A673 (cell line): ENCODE measurements at places on chromosomes 11 and 22.

- DNase-seq, result no peak
Observed at GRCh38 chr11:96154802-96155520, 188.0 kb downstream of the MAML2 start.

DNA sequence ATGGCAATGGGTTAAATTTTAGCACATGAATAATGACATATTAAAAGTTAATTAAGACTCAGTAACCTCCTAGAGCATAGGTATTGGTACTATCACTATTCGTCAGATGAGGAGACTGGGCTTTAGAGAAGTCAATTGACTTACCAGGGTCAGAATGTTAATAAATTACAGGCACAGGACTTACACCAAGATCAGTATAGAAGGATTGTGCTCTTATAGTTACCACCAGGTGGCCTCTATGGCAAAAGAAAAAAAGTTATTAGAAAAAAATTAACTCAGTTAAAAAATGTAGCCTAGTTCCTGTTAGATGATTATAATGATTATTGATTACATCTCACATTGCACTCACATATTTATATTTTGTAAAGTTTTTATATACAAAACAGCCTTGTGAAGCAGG lies 1163.7 kb downstream of the FAM181B start:
- peak; percentile 11 for DNase-seq

DNA sequence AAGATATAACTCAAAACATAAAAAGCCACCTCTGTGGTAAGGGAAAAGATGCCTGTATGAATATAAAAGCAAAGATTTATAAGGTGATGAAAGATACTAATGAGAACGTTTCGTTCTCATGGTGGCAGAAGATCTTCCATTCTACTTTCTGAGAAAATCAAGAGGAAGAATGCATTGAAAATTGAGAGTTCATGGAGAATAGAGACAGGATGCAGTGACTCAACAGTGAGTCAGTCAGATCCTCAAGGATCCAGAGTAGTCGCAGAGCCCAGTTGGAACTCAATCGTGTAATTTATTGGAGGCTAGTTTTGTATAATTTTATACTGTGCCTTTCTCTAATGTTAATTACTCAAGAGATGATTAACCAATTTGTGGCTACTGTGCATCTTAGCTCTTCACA lies 73.3 kb downstream of the ENTHD1 start:
- DNase-seq, result peak; percentile 79

GRCh38 chr11:108788565-108789199 lies 123.8 kb downstream of the DDX10 start:
- DNase-seq, result peak; percentile 65

GRCh38 chr11:44785856-44786607 lies 59.3 kb downstream of the TSPAN18 start:
- DNase-seq, result peak; percentile 91

GRCh38 chr11:70541699-70542098 lies 143.4 kb downstream of the CTTN start:
- DNase-seq, result no peak

GRCh38 chr11:61480994-61481335 lies 27.6 kb upstream of the LRRC10B start:
- no peak for DNase-seq

DNA sequence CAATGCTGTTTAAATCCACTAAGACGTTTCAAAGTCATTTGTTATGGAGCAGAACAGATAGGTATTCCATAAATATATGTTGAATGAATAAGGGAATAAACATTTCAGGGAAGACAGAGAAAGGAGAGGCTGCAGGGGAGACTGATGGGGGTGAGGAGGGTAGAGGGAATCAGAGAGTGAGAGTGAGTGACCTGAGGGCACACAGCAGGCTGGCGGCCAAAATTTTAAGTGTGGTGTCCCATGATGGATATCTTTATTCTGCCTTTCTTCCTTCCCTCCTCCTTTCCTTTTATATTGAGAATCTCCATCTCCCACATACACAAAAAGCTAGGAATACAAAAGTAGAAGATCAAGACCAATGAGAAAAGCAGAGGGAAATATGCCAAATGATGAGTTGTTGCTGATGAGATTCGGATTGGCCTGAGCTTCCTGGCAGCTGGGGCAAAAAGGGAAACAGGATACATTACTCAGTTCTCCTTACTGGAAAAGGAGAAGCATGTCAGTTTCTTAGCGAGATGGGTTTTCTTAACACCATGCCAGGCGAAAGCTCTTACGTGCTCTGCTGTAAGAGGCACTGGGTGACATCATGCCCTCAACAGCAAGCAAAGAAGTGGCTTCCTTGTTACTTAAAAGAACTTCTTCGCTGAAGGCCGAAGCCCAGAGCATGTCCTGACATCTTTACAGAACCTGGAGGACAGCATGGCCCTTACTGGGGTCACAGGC lies 11.2 kb upstream of the CYTH4 start:
- DNase-seq, result no peak

DNA sequence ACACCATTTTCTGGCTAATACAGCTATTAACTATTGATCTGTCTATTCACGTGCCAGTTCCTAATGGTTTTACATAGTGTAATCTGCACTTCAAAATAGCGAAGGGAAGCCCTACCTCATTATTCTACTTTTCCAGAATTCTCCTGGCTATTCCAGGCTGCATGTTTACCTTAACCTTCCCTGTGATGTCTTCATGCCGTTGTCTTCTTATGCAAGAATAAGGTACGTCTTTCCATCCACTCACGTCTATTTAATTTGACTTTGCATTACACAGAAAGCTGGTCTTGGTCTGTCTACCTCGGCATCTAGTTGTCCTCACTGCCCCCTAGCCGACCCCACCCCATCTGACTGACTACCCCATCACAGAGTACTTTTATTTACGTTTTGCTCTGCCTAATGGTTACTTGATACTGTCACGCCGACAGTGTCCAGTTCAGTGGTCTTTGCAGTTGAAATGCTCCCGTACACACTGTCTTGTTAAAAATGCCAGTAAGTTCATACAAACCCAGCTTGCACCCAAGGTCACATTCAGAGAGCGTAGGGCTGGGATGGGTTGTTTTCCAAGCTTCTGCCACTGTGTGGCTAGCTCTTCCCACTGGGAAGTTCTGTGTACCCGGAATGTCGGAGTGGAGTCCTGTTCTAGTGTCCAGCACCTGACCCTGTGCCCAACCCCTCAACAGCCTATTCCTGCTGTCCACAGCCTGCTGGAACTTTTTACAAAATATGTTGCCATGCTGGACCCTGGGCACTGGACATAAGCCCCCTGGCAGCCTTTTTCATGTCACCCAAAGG lies 15.0 kb downstream of the NEAT1 start:
- DNase-seq, result no peak

- peak; percentile 46 for DNase-seq
Observed at GRCh38 chr11:61611309-61611708, 30.4 kb upstream of the SYT7 start.

GRCh38 chr11:119347242-119347641 lies 737 bp upstream of the MFRP start:
- no peak for DNase-seq

- no peak for DNase-seq
Observed at GRCh38 chr11:18754308-18754707, 28.3 kb upstream of the IGSF22 start.

GRCh38 chr11:33533386-33534052 lies 167.1 kb downstream of the C11orf91 start:
- DNase-seq, result no peak
